ENCODE measurements at places on chromosomes 11 and 22. TPM values are rescaled to one million over a fixed set of nuclear protein-coding genes. Genes with fewer than 3 reads are reported as not detected.

Gene DDI1
- total RNA-seq = not detected

Gene MPPED2
- 0.37 TPM for total RNA-seq

Gene DGCR6L
- 16.2 TPM for total RNA-seq

Gene PHLDA2
- total RNA-seq = 0.42 TPM

Gene BDNF
- not detected for total RNA-seq

Gene TCF20
- total RNA-seq = 62.1 TPM

Gene CDKN1C
- 1.1 TPM for total RNA-seq

Gene OR8I2
- total RNA-seq = not detected

Gene IL10RA
- 350 TPM for total RNA-seq

Gene CDCA5
- 3.4 TPM for total RNA-seq

Gene CXCR5
- 198 TPM for total RNA-seq

Gene PGA4
- not detected for total RNA-seq

Gene UPK3A
- 1.6 TPM for total RNA-seq

Gene C22orf15
- 0.37 TPM for total RNA-seq

Gene OR4C3
- total RNA-seq = not detected

Gene ACRV1
- not detected for total RNA-seq

Gene PDGFD
- 0.53 TPM for total RNA-seq

Gene NOX4
- not detected for total RNA-seq

Gene CALCA
- total RNA-seq = not detected

Gene CWF19L2
- 26.1 TPM for total RNA-seq

Gene SNX32
- 0.37 TPM for total RNA-seq

Gene SLC5A12
- not detected for total RNA-seq

Gene C11orf16
- total RNA-seq = not detected

Gene OR5P2
- total RNA-seq = not detected

Gene P2RY6
- 0.22 TPM for total RNA-seq

Gene IL18
- total RNA-seq = 1.00 TPM

Gene RTN4R
- total RNA-seq = 0.12 TPM

All from activated B cell treated with CpG ODN at 0.5 μM for 24 hours (primary cell).